ENCODE measurements at places on chromosomes 16 and 17. TPM values are rescaled to one million over a fixed set of nuclear protein-coding genes. Genes with fewer than 3 reads are reported as not detected.

DNA sequence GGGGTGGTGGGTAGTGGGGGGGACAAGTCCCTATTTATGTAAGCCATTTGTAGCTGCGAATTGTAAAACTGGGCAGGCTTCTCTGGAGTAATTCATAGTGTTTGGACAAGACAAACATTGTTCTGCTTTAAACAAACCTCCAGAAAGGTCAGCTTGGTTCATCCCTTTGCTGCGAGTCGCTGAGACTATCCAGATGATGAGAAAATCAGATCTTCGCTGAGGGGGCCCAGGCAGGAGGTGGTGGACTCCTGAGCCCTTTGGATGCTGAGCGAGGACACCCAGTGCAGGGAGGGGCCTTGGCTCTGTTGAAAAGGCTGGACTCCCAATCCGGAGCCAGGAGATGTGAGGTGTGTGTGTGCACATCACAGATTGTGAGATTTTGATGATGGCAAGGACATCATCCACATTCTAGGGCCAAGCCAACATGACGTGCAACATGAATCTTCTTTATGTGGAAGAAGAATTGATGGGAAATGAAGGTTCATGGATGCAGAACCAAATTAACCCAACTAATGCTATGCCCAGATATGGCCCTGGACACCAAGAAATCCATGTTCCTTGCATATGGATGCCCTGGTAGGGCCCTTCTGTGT, 15.0 kb upstream of the NTN1 start:
- no peak overlapping the region for H3K4me3 ChIP-seq
- H3K36me3 ChIP-seq, result no peaks in the 10 kb centered on the region
- H3K27me3 ChIP-seq, result peaks cover 77% of the 10 kb centered on the region
- H3K4me1 ChIP-seq, result peaks cover 8% of the 10 kb centered on the region
- no peak overlapping the region for H3K27ac ChIP-seq
- no peak for DNase-seq

DNA sequence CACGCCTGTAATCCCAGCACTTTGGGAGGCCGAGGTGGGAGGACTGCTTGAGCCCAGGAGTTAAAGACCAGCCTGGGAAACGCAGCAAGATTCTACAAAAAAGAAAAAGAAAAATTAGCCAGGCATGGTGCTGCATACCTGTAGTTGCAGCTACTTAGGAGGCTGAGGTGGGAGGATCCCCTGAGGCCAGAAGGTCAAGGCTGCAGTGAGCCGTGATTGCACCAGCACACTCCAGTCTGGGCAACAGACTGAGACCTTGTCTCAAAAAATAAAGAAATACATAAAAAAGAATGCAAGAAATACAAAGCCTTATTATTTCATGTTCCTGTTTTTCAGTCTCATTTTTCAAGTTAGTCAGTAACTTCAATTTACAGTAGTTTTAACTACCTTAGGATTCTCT, 5.9 kb upstream of the CNOT1 start:
- H3K27ac ChIP-seq, result no peak overlapping the region
- H3K27me3 ChIP-seq, result peaks cover 10% of the 10 kb centered on the region
- peaks cover 6% of the 10 kb centered on the region for H3K4me1 ChIP-seq
- DNase-seq, result no peak
- H3K4me3 ChIP-seq, result no peak overlapping the region

DNA sequence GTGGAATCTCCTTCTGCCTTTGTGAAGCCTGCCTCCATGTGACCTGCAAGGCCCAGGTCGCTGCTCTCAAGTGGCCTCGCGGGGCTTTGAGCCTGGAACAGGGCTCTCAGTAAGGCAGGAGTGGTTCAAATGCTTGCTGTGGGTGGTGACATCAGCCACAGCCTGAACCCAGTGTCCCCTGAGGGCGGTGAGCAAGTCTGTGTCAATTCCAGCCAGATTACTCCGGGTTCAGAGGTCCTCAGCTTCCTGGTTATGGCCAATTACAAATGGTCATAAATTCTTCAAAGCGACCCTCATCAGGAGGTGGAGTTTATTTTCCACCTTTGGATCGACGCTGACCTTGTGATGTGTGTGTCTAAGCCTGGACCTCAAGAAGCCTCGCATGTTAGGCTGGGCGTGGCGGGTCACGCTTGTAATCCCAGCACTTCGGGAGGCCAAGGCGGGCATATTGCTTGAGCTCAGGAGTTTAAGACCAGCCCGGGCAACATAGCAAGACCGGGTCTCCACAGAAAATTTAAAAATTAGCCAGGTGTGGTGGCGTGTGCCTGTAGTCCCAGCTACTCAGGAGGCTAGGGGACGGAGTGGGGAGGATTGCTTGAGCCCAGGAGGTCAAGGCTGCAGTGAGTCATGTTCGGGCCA, 17.3 kb downstream of the LGALS3BP start:
- H3K27me3 ChIP-seq, result no peaks in the 10 kb centered on the region
- no peak overlapping the region for H3K4me3 ChIP-seq
- no peaks in the 10 kb centered on the region for H3K4me1 ChIP-seq

DNA sequence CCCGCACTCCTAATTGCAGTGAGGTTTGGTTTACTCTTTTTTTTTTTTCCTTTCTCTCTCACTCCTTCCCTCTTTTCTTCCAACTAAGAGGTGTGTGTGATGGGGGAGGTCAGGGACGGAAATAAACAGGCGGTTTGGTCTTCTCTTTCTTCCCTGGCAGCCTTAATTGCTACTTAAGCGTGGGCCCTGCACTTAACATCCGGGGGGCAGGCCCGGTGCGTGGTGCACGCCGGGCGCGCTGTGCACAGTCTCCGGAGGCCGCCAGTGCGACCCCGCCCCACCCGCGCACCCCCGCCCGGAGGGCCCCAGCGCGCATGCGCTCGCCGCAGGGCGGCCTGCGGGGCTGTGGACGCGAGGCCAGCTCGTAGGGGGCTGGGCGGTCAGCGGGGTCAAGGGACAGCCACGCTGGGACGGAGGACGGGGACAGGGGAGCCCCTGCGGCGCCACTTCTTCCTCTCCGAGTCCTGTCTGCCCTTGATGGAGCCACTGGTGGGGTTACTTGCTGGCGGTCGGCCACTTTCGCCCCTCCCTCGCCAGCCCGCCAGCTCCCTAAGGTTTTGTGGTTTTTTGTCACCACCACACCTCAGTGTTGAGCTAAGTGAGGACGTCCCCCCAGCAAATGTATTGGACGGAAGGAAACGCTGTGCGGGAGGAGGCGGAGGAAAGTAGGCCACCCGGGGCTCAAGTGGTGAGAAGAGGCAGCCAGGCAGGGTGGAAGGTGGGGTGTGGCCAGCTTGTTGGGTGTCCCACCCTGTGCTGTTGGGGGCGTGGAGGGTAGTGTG, 120.9 kb downstream of the MRM1 start:
- DNase-seq, result peak; percentile 87
- peak overlapping the region; percentile 95 for H3K27ac ChIP-seq
- no peaks in the 10 kb centered on the region for H3K27me3 ChIP-seq
- H3K4me1 ChIP-seq, result peaks cover 35% of the 10 kb centered on the region
- H3K4me3 ChIP-seq, result peak overlapping the region; percentile 89

GRCh38 chr16:75377729-75378386, 55.4 kb downstream of the CFDP1 start:
- H3K36me3 ChIP-seq, result peaks cover 40% of the 10 kb centered on the region
- no peak overlapping the region for H3K27ac ChIP-seq
- no peak for DNase-seq
- peaks cover 27% of the 10 kb centered on the region for H3K27me3 ChIP-seq

GRCh38 chr16:27083861-27084261, 17.1 kb downstream of the C16orf82 start:
- H3K4me1 ChIP-seq, result no peaks in the 10 kb centered on the region
- DNase-seq, result no peak
- no peak overlapping the region for H3K4me3 ChIP-seq
- H3K27me3 ChIP-seq, result peaks cover 16% of the 10 kb centered on the region
- H3K27ac ChIP-seq, result no peak overlapping the region
- no peaks in the 10 kb centered on the region for H3K36me3 ChIP-seq

DNA sequence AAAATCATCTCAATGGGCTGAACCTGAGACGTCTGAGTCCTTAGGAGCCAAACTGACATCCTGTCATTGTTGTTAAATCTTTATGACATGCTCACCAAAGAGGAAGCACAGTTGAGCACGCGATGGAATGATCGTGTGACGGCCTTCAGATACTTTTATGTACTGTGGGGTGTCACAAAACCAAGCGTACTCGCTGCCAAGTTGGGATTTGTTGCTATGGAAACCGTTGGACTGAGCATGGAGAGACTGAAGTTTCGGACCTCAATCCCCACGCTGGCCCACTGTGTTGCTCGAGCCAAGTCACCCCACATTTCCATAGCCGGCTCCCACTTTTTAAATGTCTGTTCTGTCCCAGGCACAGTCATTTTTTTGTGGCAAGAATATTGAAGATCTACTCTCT, 222.8 kb upstream of the SDK2 start:
- no peaks in the 10 kb centered on the region for H3K27me3 ChIP-seq
- no peak for DNase-seq

GRCh38 chr17:2502871-2503580, 8.7 kb downstream of the METTL16 start:
- DNase-seq, result no peak
- no peaks in the 10 kb centered on the region for H3K27me3 ChIP-seq
- H3K4me1 ChIP-seq, result peaks cover 8% of the 10 kb centered on the region
- H3K36me3 ChIP-seq, result peaks cover 26% of the 10 kb centered on the region
- no peak overlapping the region for H3K27ac ChIP-seq
- no peak overlapping the region for H3K4me3 ChIP-seq

- no peaks in the 10 kb centered on the region for H3K4me1 ChIP-seq
- no peaks in the 10 kb centered on the region for H3K36me3 ChIP-seq
- DNase-seq, result no peak
- H3K27ac ChIP-seq, result no peak overlapping the region
- no peaks in the 10 kb centered on the region for H3K27me3 ChIP-seq
Measured at GRCh38 chr17:8473451-8474192, 37.9 kb downstream of the NDEL1 start.

DNA sequence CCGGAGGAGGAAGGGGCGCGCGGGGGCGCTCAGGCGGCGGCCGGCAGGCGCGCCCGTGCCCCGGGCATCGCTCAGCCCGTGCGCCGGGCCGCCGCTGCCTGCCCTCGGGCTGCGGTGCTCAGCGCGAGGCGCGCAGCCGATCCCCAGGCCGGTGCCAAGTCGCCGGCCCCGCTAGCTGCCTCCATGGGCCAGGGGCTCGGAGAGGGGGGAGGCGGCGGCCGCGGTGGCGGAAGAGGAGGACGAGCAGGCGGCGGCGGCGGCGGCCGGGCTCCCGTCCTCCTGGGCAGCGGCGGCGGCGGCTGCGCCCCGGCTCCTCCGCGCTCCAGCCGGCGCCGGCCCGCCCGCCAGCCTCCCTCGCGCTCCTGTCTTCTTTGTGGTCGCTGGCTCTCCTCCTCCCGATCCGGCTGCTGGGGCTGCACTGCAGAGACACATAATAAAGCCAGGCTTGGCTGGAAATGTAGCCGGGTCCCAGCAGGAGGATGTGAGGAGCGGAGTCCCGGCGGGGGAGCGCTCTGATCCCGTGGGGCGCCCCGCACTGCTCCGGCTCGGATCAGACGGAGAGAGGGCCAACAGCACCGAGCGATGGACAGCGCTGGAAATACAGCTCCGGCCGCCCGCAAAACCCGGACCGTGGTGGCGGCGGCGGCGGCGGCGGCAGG, 889 bp upstream of the ZNF423 start:
- peaks cover 51% of the 10 kb centered on the region for H3K27me3 ChIP-seq
- H3K4me3 ChIP-seq, result peak overlapping the region; percentile 77
- H3K4me1 ChIP-seq, result peaks cover 6% of the 10 kb centered on the region
- H3K36me3 ChIP-seq, result no peaks in the 10 kb centered on the region
- DNase-seq, result peak; percentile 58

- peaks cover 17% of the 10 kb centered on the region for H3K36me3 ChIP-seq
- no peak overlapping the region for H3K4me3 ChIP-seq
- peaks cover 39% of the 10 kb centered on the region for H3K4me1 ChIP-seq
- H3K27ac ChIP-seq, result no peak overlapping the region
- H3K27me3 ChIP-seq, result no peaks in the 10 kb centered on the region
Measured at GRCh38 chr16:48607056-48607825, 2.7 kb downstream of the N4BP1 start.

GRCh38 chr17:4609761-4610160, 25.4 kb downstream of the SMTNL2 start:
- no peak overlapping the region for H3K27ac ChIP-seq
- H3K27me3 ChIP-seq, result peaks cover 34% of the 10 kb centered on the region
- no peaks in the 10 kb centered on the region for H3K4me1 ChIP-seq
- no peaks in the 10 kb centered on the region for H3K36me3 ChIP-seq
- no peak for DNase-seq

GRCh38 chr17:69523244-69523861, 108.9 kb downstream of the MAP2K6 start:
- H3K27ac ChIP-seq, result no peak overlapping the region
- DNase-seq, result no peak
- no peaks in the 10 kb centered on the region for H3K27me3 ChIP-seq
- peaks cover 6% of the 10 kb centered on the region for H3K4me1 ChIP-seq
- no peak overlapping the region for H3K4me3 ChIP-seq
- peaks cover 3% of the 10 kb centered on the region for H3K36me3 ChIP-seq

DNA sequence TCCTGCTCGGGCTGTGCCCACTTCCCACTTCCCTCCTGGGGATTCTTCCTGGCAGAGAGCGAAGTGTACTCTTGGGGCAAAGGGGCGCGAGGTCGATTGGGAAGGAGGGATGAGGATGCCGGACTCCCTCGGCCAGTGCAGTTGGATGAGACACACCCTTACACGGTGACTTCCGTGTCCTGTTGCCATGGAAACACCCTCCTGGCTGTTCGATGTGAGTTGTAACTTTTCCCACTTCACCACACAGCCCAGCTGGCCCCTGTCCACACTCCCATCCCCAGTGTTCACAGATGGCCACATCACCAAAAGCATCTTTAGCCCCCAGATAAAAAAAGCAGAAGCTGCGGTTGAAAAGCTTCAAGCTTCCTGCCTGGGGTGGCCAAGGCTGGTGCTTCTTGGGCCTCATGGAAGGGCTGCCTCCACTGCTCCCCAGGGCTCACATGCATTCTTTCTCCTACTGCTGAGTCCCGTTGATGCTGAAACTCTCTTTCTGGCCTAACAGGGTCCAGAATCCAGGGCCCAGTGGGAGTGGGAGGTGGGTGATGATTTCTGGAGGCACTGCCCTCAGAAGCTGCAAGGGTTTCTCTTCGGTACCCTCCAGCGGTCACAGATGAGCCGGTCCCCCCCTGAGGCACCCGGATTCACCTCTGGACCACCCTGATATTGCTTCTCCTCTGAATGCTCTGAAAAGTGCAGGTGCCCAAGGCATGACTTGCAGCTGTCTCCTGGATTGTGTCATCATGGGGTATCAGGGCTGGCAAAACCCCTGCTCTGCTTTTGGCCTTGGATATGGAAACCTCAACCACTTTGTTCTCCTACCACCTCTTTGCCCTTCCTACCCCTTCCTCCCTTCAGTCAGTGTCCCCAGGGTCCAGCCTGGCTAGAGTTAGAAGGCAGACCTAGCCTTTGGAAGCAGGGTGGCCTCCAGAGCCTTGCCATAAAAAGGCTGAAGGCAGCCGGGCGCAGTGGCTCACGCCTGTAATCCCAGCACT, 2.2 kb upstream of the TRAF4 start:
- DNase-seq, result no peak
- peaks cover 29% of the 10 kb centered on the region for H3K4me1 ChIP-seq
- no peak overlapping the region for H3K4me3 ChIP-seq
- no peak overlapping the region for H3K27ac ChIP-seq

SHCBP1 gene
- 29.2 TPM for total RNA-seq

SECTM1 gene
- total RNA-seq, result 0.86 TPM

SGCA gene
- not detected for total RNA-seq

ABCC11 gene
- 0.09 TPM for total RNA-seq

All from activated naive CD8-positive, alpha-beta T cell treated with anti-CD3 and anti-CD28 coated beads, Interleukin-2, amount 10 ng/mL, durations not matched to agents 7 days and 5 days (primary cell).